OCI-M1 (cell line): ENCODE measurements at places on chromosomes 4 and X.

DNA sequence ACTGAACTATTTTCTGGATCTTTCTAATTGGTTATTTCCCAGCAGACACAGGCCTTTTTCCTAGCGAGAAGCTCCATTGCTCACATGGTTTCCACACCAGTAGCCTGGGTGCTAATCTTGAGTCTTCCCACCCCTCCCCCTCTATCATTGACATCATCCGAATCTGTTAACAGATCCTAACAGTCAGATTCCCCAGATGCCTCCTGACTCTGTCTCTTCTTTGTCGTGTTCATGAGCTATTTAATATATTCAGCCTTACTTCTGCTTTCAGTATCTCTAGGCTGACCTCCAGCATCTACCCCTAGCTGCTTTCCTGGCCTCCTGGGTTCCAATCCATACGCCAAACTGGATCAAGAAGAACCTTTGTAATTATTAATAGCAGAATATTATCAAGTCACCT is 85.0 kb downstream of the CLNK start:
- no peak for DNase-seq

DNA sequence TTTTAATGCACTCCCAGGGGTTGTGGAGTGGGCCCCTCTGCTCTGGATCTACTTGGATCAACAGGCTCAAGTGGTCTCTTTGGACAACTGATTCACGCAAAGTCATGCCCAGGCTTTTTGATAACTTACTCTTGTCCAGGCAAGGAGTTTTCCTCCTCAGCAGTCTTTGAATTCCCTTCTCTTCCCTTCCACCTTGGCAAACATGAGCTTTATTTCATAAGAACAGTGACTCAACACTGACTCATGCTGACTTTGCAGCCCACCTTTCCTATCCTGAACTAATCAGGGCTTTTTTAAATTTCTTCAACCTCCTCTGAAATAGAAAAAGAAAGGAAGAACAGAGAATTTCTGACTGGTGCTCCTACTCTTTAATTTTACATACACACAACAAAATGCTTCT is 132.1 kb upstream of the LDB2 start:
- DNase-seq = no peak

DNA sequence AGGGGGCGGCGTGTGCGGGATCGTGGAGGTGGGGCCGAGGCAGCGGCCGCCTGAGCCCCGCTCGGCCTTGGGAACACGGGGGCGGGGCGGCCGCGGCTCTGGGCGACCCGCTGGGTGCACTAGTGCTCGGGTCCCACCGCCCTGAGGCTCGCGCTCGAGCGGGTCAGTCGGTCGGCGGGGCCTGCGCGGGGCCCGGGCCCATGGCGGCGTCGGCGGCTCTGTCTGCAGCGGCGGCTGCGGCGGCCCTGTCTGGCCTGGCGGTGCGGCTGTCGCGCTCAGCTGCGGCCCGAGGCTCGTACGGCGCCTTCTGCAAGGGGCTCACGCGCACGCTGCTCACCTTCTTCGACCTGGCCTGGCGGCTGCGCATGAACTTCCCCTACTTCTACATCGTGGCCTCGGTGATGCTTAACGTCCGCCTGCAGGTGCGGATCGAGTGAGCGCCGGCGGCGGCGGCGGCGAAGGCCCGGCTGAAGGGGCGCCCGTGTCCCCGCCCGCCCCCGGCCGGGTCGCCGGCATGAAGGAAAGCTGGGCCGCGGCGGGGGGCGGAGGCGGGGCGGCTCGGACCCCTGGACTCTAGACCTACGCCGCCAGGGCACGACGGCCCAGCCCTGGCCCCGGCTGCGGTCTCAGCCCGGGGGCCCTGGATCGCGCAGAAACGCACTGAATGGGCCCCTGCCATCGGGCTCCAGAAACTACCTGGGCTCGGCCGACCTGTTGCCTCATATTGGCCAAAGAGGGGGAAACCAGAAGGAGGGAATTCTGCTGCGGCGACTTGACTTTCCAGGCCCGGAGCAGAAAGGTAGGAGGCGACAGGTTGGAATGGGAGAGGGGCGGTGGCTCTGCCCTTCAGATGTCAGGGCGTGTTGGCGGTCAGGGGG is at the start of gene SMIM10L2A:
TSS of gene SMIM10L2A (plus strand) at position 13 of the 878 bp plus-strand sequence. CDS start at position 201, 188 bp downstream.
- DNase-seq = no peak

- peak; percentile 2 for DNase-seq
Observed at GRCh38 chrX:148609515-148610327, 109.3 kb downstream of the AFF2 start.

DNA sequence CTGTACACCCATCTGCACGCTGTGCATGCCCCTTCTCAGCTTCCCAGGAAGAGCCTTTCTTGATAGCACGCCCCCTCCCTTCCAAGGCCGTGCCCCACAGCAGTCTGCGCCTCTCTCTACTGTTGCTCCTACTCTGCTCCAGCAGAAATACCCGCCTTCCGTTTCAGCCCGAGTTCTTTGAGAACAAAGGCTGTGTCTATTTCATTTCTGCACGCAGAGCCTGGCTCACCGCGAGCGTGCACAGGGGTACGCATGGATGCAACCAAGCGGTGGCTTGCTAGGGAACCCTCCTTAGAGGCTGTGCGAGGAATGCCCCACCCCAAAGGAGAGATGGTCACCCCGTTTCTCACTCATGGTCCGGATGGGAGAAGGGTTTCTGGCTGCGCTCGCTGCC is 485 bp downstream of the AADAT start:
- DNase-seq = peak; percentile 25

DNA sequence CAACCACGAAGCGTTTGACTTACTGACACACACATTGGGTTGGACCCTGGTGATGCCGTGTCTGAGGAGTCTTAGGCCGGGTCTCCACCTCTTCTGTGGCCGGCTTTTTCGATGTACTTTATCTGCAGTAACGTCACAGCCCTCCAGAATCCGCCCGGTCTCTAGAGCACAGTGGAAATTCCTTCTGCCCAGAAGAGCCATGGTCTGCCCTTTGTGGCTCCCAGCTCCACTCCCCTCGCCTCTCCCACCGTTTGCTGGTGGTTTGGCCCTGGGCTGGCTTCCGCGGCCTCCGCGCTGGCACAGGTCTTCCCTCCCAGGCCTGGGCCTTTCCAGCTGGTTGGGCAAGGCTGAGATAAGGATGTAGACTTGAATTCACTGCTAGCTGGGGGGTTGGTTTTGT is 4.3 kb downstream of the MAEA start:
- DNase-seq = no peak

DNA sequence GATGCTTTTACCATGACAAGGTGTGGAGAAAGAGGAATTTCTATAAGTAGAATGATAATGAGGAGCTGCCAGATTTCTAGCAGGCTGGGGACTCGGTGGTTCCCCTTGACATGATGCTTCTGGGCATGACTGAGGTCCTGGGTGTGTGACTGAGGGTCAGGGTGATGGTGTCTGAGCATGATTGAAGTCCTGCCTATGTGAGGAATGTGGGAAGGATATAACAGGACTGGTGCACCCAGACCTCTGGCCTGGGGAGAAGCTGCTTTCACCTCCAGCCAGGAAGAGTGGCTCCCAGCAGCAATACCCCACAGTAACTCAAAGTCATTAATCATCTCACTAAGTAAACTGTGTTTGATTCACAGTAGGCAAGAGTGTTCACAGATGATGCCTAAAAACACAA is 17.4 kb downstream of the SORBS2 start:
- no peak for DNase-seq

GRCh38 chr4:40858962-40859361 is 109.2 kb downstream of the NSUN7 start:
- no peak for DNase-seq

DNA sequence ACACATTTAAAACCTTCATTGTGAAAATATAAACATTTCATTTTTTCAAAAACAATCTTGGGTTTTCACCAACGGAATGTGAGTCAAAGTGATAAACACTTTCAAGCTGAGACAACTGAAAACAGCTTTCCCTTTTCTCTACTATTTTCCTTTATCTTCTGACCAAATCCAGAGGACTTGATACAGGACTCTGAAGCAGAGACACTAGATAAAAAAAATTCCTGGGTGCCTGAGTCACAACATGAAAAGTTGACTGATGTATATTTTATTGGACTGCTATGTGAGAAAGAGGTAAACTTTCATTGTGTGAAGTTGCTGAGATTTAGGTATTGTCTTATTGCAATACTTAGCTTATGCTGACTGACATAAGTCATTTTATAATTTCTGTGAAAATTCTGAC is 411.2 kb downstream of the SPOCK3 start:
- DNase-seq = no peak

DNA sequence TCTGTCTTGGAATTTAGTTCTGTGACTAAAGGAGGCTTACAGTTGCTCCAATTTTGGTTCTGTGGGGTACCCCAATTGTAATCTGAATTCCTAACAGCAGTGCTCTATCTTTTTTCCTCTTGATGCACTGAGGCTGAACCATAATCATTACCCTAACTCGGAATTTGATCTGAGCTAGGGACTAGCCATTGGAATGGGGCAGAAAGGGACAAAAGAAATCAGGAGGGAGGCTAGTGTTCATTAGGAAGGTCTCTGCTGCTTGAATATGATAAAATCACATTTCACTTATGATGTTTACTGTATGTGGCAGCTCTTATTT is 2.7 kb downstream of the KLF3 start:
- DNase-seq = no peak

DNA sequence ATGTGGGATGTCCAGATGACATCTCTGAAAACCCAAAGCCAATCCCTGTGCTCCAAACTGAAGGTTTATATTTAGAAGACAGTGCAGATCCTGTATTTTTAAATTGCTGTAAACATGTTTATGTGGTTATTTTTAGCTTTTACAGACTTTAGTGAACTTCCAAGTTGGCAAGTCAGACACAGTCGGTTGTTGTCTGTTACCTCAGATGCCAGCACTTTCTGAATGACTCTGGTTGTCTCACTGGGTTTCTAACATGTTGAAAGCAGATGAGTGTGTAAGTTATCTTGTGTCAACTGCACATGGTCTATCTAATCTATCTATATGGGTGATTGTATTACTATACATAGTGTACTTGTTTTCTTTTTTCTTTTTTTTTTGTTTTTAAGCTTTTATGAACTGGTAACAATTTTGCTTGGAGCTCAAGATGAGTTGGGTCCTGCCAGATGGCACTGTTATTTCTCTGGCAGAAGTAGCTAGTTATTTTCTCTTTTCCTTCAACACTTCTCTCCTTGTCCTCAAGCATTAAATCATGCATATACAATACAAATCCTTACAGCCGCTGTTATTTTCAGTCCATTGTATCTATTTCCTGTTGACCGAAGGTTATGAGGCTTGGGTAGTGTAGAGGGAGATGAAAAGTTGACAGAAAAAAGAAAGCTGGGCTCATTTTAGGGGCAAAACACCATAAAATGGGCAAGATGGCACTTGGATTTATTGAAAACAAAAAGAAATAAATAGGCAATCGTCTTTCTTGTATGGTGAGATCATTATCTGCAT is 66.3 kb downstream of the GAB1 start:
- DNase-seq = peak; percentile 54

DNA sequence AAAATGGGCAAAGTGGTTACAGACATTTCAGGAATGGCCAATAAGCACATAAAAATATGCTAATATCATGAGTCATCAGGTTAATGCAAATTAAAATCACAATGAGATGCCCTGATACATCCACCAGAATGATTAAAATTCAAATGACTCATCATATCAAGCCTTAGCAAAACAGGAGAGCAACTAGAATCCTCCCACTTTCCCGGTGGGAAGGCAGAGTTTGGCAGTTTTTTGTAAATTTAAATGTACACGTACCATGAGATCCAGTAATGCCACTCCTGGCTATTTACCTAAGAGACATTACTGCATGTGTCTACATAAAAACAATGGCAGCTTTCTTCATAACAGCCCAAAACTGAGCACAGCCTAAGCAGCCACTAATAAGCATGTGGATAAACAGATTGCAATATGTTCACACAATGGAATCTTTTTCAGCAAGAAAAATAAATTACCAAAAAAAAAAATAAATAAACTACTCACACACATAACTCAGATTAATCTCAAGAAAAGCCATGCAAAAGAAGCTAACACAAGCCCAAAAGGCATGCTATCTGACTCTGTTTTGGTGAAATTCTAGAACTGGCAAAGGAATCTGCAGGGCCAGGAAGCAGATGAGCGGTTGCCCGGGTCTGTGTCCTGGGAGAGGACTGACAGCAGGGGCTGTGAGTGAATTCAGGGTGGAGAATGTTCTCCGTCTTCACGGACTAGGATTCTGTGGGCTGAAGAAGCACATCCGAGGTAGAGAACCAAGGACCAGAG is 48.8 kb downstream of the AFAP1 start:
- DNase-seq = no peak

GRCh38 chr4:185127021-185127925 is 15.8 kb upstream of the SLC25A4 start:
- no peak for DNase-seq

GRCh38 chr4:46274717-46275116 is 115.2 kb downstream of the GABRA2 start:
- DNase-seq = peak; percentile 42

DNA sequence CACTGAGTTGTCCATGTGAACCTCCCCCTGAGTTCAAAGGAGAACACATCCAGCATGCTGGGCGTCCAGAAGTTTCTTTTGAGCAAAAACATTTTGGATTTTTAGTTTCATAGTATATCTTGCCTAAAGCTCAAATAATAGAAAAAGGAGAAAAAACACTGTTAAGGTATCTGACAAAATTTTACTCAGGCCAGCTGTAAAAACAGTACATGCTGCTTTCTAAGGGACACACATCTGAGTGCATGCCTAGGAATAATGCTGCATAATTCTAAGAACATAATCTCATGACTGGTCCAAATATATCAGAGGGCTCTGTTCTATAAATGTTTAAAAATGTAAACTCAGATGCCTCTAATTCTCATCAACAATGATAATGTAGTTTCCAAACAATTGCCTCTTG is 561.3 kb upstream of the INTU start:
- no peak for DNase-seq

- DNase-seq = peak; percentile 89
Observed at GRCh38 chrX:36431819-36432218, 512.3 kb downstream of the CFAP47 start.

- DNase-seq = no peak
Observed at GRCh38 chr4:157664726-157665125, 444.2 kb downstream of the GRIA2 start.
